ENCODE measurements at places on chromosomes 7 and 10.

DNA sequence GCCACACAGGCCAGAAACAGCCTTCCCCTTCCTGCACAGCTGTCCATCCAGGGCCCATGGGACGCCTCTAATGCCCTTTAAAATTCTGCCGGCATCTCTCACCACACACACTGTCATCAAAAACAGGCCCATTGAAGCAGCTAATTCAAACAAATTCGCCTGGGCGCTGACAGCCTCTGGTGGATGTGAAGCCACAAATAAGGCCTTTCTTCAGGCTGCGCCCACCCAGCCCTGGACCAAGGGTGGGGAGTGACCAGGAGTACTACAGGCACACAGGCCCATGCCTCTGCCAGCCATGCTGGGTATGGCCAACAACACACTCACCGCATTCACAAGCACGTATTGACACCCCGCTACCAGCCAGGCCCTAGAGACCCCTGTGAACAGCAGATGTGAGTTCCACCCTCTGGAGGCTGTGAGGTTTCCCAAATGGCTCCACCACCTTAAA is 54.6 kb downstream of the SLIT1 start:
- DNase-seq: no peak

DNA sequence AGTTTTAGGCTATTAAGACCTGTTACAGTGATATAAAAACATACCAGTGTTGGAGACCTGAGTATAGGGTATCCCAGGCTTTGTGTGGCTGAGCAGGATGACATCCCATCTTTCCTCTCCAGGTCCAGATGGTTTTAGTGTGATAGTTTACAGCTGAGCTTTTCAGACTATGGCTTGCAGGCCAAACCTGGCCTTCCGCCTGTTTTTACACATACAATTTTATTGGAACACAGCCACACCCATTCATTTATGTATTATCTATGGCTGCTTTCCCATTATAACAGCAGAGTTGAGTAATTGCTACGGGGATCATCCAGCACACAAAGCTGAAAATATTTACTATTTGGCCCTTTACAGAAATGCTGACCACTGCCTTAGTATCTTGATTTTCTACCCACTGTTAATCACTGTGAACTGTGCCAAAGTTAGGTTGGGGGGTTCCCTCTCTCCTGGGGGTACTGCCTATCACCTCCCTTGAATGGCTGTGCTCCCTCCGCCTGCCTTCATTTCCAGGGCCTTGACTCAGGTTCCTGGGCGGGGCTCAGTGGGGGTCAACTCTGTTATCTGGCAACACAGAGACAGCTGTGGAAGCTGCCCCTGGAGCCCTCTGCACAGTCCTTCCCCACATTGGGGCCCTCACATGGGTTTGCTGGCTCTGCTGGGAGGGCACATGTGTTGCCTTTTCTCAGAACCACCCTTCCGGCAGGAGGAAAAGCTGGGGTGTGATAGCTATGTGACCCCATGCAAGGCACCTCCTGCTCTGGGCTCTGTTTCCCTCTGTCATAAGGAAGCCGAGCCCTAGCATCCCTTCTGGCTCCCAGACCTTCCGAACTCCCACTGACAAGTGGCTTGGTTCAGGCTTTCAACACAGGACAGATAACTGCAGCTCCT is 40.3 kb upstream of the SH2D4B start:
- DNase-seq: peak; percentile 64

DNA sequence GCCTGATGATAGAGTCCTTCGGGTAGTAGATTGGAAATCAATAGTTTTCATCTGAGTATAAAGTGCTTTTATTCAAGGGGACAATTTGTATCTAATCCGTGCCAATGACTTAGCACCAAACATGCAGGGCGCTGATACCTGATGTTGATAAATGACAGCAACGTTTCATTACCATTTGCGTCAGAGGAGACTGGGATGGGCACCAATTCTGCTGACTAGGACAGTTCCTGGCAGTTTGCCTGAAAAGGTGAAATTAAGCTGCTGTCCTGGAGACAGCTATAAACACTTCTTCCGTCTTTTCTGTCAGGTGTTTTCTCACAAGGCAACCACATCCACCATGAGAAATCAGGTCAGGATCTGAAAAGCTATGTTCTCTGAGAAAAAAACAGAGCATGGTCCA is 1136.4 kb downstream of the TYW1 start:
- DNase-seq: no peak

DNA sequence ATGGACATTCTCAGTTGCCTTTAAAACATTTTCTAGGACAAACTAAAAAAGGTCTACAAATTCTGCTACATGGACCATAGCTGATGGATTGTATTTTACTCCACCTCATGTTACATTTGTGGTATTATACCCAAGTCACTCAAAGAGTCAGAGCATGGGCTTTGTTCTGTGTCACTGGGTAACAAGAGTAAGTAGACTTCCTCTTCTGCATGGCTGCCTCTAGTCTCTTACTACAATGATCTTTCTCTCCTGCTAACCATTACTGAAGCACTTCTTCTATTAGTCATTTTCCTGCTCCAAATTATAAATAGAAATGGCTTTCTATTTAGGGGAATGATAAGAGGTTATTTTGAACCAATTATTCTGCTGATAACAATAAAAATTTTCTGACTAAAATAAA is 727.4 kb upstream of the NRP1 start:
- DNase-seq: no peak

DNA sequence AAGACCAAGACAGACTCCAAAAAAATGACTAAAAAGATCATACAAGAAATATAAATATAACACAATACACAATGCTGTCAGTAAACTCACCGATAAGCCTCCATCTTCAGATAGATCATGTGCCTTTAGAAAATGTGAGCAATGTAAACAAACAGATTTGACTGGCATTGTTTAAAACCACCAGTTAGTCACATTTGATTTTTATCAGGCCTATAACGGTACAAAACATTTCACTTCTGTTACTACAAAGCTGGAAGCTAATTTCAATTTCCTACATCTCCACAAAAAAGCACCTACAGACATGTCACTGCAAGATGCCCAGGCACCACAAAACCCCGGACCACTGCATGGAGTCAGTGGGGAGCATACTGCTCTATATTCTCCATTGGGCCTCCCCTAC is 18.9 kb downstream of the SGMS1 start:
- DNase-seq: no peak

GRCh38 chr7:15557186-15557585 is 4.6 kb downstream of the AGMO start:
- no peak for DNase-seq

- DNase-seq: no peak
Observed at GRCh38 chr10:34742456-34742855, 72.6 kb downstream of the PARD3 start.

DNA sequence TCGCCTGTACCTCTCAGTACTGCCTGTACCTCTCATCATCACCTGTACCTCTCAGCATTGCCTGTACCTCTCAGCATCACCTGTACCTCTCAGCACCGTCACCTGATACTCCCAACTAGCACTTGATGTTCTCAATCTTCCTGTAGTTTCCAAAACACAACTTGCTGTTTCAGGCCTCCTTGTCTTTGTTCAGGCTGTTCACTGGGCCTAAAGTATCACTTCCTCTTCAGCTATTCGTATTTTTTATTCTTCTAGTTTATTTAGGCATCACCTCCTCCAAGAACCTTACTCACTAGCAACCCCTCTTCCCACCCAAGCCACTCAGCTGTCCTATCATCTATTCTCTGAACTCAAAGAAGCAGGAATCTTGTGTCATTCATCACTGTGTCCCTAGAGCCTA is 24.1 kb downstream of the OR6B1 start:
- DNase-seq: no peak

GRCh38 chr10:89252225-89252585 is 630 bp upstream of the LIPA start:
- DNase-seq: no peak

- DNase-seq: no peak
Observed at GRCh38 chr7:2876031-2876731, 32.1 kb upstream of the GNA12 start.

DNA sequence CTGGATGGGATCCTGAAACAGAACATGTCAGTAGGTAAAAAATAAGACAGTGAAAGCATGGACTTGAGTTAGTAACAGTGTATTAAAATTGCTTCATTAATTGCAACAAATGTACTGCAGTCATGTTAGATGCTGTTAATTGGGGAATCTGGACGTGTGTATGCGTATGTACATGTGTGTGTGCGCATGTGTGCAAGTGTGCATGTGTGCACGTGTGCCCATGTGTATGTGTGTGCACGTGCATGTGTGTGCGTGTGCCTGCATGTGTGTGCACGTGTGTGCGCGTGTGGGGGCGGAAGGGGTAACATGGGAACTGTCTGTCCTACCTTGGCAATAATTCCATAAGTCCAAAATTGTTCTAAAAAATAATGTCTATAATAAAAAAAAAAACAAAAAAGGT is 67.3 kb downstream of the SMURF1 start:
- DNase-seq: no peak

DNA sequence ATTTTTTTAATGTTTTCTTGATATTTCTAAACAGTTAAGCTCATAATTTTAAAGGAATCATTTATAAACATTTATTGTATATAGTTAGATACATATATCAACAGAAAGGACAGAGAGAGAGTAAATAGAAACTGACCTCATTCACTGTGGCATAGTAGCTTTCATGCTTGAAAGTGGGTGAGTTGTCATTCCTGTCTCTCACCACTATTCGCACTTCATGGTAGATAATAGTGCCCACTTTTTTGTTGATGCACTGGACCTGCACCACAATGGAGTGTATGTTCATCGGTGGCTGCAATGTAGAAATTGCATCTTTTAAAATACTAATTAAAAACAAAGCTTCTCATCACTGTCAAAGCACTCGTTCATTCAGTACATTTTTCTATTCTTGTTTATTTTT is 432.0 kb downstream of the PCDH15 start:
- DNase-seq: no peak

GRCh38 chr10:32952541-32953276 is 5.3 kb downstream of the ITGB1 start:
- no peak for DNase-seq

DNA sequence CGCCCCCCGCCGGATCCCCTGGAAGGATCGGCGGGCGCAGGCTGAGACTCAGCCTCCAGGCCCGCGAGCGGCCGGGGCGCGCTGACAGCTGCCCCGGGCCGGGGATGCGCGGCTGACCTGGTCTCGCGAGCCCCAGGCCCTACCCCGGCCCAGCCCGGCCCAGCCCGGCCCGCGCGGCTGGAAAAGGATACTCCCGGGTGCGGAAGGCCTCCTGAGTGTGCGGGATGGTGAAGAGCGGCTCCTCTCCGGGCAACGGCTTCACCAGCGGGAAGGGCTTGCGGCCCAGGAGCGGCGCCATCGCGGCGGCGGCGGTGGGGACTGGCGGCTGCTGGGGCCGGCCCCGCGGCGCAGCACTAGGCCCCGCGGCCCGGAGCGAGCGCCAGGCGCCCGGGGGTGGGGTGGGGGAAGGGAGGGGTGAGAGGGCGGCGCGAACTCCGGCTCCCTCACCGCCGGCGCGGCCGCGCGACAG is 423 bp downstream of the BAZ1B start:
- peak; percentile 36 for DNase-seq

DNA sequence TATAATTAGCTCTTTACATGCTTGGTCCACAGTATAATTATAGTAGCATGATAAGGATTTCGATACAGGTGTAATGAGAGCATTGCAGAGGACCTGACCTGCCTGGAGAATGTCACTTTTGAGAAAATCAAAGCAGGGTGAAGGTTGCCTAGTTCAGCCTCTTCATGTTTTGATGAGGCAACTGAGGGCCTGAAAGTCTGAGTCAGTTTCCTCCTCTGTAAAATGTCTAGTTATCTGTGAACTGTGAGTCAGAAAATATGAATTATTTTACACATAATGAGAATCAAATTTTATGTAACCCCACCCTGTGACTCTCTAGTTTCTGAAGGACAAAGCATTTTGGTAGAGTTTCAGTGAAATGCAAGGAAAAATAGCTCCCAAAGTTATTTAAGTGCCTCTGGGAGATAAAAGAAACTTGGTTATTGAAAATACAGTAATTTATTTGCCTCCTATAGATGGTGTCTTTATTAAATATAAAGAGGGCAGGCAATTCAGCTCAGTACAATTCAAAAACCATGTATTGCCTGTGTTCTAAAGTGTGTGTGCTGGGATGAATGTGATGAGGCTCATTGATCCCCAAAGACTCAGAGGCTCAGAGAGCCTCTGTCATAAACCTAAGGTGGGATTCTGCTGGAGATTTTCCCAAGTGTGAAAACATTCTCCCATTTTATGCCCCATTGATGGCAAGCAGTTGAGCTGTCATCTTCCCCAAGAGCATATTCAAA is 37.3 kb upstream of the SAMD9L start:
- DNase-seq: no peak

DNA sequence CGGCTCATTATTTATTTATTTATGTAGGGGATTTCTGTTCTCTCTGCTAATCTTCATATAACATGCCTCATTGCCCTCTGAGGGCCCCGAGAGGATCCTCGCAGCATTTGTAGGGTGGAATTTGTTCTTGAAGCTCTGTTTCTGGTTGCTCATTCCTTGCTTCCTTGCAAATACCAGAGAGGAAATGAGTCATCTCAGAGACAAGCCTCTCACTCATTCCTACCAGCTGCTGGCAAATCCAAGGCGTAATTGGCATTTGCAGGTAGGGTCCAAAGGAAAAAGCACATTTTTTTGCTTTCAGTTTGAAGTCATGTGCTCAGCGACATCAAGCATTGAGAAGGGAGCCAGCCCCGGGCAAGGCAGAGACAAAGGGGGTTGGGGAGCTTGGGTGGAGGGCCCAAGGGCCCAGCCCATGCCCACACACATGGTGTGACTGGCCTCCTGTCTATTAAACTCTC is 501.6 kb downstream of the GALNT17 start:
- no peak for DNase-seq

DNA sequence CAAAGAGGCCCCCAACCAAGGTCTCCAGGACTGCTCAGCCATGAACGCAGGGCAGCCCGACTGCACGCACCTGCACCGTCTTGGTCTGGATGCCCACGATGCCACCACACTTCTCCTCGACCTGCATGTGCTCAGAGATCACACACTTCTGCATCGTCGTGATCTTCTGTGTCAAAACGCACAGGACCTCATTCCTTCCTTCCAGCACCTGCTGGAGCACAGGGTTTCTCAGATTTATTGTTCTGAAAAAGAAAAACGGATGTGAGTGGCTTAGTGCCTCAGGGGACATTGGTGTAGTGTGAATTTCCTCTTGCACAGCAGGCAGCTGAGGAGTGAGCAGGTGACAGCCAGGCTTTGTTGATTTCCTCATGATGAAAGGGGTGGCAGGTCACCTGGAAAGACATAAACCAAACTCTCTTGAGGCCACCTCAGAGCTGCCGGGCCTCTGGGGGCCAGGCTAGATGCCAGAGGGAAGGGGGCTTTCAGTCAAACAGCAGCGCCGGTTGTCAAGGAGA is 38.2 kb downstream of the GSDME start:
- DNase-seq: no peak
